T-helper 2 cell treated with Interferon-gamma antibody and Interleukin-4, amounts not matched to agents 5 μg/mL and 100 μg/mL, for 36 hours (primary cell): ENCODE measurements at places on chromosomes 7 and 10.

DNA sequence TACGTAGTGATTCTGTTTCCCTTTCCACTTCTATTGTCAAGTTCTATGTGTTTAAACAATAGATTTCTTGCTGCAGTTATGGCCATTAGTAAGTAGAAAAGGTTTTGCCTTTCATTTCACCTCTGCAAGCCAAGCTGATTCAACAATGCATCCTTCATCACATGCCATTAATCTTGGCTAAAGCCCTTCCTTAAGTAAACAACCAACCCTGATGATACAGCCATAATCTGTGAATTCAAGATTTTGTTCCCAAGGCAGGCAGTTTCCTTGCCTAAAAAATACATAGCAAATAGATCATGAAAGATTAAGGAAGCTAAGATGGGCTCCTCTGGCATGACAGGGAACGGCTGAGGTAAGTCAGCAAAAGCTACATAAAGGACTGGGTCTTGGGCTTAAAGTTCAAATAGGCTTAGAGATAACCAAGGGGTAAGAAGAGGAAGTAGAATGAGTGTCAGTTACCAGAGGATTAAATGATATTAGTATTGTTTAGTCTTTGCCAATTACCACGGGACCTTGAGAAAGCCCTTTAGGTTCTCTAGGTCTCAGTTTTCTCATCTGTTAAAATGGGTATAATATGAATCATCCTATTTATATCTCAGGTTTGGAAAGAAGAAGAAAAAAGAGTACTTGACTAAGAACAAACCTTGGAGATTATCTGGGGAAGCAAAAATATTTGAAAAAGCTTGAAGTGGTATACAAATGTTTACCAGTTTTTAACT lies 35.9 kb upstream of the ANK3 start:
- no peak for DNase-seq

GRCh38 chr10:59099481-59099880 lies 77.0 kb upstream of the PHYHIPL start:
- DNase-seq = no peak

- no peak for DNase-seq
Measured at GRCh38 chr7:16880554-16880953, 1.2 kb downstream of the AGR3 start.

GRCh38 chr7:1160670-1161021 lies 650 bp upstream of the ZFAND2A start:
- no peak for DNase-seq

- peak; percentile 17 for DNase-seq
Measured at GRCh38 chr10:13271552-13272163, 28.2 kb downstream of the PHYH start.

DNA sequence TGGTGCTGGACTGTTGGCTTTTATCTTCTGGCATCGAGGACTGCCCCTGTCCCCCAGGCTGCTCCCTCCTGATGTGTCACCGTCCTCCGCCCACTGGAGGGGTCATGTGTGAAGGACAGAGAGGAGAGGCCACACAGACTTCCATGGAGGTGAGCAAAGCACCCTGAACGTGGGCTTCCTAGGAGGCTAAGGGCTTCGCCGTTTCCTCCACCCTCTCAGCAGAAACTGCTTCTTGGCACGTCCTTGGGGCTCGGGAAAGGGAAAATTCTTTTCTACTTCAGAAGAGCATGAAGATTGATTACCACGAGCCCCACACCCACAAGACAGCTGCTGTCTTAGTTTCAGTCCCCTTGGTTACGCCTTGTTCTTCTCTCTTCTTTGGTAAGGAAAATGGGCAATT lies 218.2 kb downstream of the CCDC3 start:
- DNase-seq = no peak

- no peak for DNase-seq
Measured at GRCh38 chr7:517774-518629, 1.6 kb downstream of the PDGFA start.

- DNase-seq = no peak
Measured at GRCh38 chr7:80954191-80954590, 35.3 kb upstream of the SEMA3C start.

- no peak for DNase-seq
Measured at GRCh38 chr7:9097565-9098060, 664.2 kb downstream of the NXPH1 start.

- DNase-seq = no peak
Measured at GRCh38 chr7:129821476-129821875, 131.3 kb downstream of the UBE2H start.

- DNase-seq = no peak
Measured at GRCh38 chr10:105559333-105560097, 918.4 kb downstream of the SORCS3 start.

- no peak for DNase-seq
Measured at GRCh38 chr7:45663965-45664633, 89.9 kb downstream of the ADCY1 start.

GRCh38 chr7:98879979-98880315 lies 1.6 kb downstream of the TRRAP start:
- DNase-seq = no peak
